ENCODE measurements at places on chromosomes 3 and 15. TPM values are rescaled to one million over a fixed set of nuclear protein-coding genes. Genes with fewer than 3 reads are reported as not detected.

CADPS gene
- polyA plus RNA-seq: 37.5 TPM

DNA sequence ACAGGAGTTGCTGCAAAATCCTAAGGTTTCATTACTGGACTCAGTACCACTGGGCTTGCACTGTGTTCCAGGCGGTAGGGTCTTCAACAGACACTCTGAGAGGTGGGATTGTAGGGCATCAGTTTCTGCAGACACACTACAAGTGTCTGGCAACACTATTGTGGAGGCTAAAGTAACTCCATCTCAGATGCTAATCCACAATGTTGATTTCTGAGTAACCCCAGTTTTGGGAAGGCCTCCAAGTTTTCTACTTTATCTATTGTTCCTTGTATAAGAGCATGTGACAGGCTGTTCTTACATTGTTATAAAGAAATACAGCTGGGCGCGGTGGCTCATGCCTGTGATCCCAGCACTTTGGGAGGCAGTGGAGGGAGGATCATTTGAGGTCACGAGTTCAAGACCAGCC is 2.5 kb upstream of the ABHD5 start:
- no peak for DNase-seq

ABI3BP gene
- 14.5 TPM for polyA plus RNA-seq

SPATA12 gene
- polyA plus RNA-seq: 0.02 TPM

- DNase-seq: no peak
Measured at GRCh38 chr3:35946854-35947515, 307.7 kb downstream of the ARPP21 start.

All from right cardiac atrium (tissue), 5 donors.